ENCODE measurements at places on chromosomes 2 and 18.
A peak's percentile ranks its signal among the peaks of the same experiment; 100 is the strongest.

DNA sequence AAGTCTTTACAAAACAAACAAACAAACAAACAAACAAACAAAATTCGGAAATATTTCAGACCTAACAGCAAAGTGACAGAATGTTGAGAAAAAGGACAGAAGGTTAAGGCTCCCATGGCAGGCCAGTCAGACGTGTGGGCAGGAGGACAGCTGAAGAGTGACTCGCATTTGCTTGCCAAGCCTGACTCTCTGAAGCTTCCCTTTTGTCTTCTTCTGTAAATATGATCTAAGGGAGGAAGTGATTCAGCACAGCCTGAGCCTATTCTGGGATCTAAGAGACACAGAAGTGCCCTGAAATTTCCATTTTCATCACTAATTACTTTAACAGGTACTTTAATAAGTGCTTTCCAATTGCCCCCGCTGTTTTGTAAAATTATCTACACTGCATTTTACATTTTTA lies 134.0 kb upstream of the LYPD1 start:
- DNase-seq, result no peak

DNA sequence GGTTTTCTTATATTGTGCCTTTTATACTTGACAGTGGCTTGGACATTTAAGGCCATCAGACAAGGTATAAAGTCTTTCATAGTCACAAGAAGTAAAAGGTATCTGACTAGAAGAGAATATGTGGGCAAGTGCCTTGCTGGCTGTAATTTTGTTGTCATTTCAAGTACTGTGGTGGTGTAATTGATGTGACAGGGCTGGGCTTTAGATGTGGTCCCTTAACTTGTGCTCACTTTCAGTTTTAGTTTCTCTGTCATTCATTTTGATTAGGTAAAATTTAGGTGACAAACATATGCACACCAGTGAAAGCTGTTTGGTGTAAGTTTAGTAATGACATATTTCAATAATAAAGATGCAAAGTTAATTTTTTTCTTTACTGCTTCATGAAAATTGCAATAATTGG lies 31.2 kb upstream of the TBR1 start:
- DNase-seq, result no peak

DNA sequence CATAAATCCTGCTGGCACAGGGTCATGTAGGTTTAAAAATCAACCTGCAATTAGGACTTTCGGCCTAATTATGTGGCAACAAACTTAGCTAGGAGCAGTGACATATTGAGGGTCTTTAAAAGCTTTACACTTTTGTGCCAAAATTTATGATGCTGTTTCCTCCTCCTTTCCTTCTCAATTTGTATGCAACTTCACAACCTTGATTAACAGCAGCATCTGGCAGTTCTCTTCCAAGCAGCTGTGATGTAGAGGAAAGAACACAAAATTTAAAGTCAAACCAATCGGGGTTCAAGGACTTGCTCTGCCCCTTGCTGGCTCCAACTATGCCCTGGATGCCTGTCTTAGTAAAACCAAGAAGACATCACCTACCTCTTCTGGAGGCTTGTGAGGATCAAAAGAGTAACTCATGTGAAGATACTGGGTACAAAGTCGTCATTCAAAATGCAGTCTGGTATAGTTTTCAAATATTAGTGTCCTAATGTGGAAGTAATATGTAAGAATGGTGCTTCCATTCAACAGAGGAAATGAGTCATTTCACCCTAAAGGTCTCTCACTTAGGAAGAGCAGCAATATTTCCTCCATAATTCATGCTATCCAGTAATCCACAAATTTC lies 94.7 kb downstream of the ANKRD44 start:
- no peak for DNase-seq

DNA sequence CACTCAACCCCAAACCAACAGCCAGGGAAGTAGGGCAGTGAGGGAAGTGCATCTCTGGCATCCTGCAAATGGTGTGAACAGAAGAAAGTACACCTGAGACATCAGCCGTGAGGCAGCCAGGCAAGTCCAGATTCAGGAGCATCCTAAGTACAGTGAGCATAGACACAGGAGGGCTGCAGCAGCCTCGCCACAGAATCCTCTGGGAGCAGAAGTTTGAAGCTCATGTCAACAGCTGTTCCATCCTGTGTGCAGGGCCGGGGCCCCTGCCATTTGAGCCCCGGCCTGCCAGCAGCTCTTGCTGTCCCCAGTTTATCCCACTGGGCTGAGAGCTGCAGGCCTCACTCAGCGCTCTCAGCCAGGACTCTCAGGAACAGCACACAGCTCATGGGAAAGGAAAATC lies 14.5 kb downstream of the LOXHD1 start:
- DNase-seq, result no peak

GRCh38 chr2:25362434-25363145 lies 20.9 kb upstream of the DNMT3A start:
- peak; percentile 39 for DNase-seq

GRCh38 chr2:65081232-65081685 lies 25.0 kb downstream of the CEP68 start:
- no peak for DNase-seq

DNA sequence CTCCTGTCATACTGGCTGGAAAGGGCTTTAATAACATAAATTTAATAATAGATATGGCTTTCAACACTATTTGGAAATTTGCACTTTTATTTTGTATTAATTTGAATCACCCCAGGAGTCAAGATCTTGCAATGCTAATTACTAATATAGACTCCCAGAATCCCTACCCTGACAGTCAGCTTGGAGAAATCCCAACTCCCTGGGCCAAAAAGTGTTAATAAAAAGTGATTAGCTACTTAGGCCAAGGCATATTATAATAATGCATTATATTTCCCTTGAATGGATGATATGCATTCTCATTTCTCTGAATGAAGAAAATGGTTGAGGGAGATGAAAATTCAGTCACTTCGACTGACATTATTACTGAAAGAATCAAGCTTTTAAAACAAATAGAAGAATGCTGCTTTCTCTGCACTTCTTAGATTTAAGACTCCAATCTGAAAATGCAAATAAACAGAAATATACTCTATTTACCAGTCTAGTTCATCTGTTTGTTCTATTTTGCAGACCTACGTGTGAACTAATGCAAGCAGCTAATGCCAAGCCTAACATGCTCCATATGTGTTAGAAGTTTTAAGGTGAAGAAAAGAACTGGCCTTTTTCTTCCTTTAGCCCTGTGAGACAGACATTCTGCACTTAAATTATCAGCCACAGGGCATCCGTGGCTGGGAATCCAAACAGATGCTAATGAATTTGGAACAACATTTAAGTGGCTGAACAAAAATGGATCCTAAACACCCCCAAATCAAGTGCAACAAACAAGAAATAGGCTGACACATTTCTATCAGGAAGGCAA lies 33.9 kb upstream of the INSIG2 start:
- DNase-seq, result no peak

DNA sequence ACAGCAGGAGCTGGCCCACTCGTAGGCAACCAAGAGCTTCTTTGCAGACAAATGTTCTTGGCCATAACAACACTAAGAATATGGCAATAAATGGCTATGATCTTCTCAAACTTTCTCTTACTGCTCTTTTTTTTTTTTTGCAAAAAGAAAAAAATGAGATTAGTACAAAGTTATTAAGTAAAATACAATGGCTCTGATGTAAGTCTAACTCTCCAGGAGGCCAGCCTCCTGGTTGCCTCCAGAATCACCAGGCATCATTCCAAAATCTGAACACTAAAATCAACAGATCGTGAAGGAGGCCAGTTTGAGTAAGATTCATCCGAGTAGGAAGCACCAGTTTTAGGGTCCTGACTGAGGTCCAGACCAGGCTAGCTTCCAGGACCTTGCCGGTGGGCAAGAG lies 20.8 kb upstream of the FIGN start:
- no peak for DNase-seq

GRCh38 chr2:121809607-121810006 lies 54.2 kb downstream of the TSN start:
- DNase-seq, result no peak

DNA sequence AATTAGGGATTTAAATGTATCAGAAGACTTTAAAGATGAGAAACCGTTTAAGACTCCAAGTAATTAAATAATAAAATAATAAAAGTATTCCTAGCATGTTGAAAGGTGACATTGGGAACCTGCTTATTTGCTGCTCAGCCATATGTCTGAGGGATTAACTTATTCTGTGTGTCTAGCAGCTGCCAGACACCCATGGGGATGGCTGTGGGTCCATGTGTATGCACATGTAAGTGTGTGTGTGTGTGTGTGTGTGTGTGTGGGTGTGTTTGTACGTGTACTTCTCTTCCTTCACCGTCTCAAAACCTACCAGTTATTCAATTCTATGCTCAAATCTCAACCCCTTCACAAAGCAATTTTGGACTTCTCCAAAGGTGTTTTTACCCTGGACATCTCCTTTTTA lies 124.5 kb downstream of the SETBP1 start:
- no peak for DNase-seq

- no peak for DNase-seq
Observed at GRCh38 chr2:148674063-148675020, 29.8 kb downstream of the EPC2 start.

GRCh38 chr2:121611730-121612705 lies 37.2 kb downstream of the CLASP1 start:
- DNase-seq, result no peak

GRCh38 chr2:147884830-147885229 lies 40.0 kb downstream of the ACVR2A start:
- DNase-seq, result no peak

- no peak for DNase-seq
Observed at GRCh38 chr2:122056853-122057252, 301.4 kb downstream of the TSN start.

GRCh38 chr2:181352158-181352557 lies 105.0 kb upstream of the ITGA4 start:
- no peak for DNase-seq

DNA sequence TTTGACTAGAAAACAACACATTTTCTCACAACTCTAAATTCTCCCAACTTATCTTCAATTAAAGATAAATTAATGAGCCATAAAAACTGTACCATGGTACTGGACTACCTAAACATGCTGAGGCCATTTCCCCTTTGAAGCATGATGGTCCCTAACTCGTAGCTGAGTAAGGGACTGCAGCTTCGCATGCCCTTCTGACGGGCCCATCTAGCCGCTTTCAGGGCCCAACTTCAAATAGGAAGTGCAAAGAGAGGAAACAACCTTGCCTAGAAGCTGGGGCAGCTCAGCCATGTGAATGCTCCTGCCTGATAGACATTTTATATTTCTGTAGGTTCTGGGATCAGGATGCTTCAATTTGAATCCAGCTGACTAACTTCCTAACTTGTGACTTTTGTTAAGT lies 72.4 kb downstream of the ZEB2 start:
- DNase-seq, result no peak

GRCh38 chr2:210460322-210461227 lies 16.0 kb downstream of the LANCL1 start:
- no peak for DNase-seq

- no peak for DNase-seq
Observed at GRCh38 chr2:26172189-26172870, 558 bp upstream of the GAREM2 start.
